ENCODE measurements at places on chromosomes 16 and 17.

DNA sequence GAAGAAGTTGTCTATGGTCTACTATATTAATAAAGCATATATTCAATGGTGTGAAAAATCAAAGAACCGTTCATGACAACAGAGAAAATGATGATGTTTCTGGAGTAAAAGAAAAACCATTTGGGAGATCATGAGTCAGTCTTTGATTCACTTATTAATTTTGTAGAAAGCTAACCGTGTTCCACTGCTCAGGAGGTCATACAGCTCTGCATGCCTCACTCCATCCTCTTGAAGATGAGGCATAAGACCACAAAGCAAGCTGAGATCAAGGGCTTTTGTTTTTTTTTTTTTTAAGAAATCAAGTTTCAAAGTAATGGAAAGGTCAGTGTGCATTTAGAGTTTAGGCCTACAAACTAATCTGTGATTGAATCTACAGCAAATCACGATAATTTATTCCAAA is 206.4 kb downstream of the CEP112 start:
- DNase-seq, result no peak

DNA sequence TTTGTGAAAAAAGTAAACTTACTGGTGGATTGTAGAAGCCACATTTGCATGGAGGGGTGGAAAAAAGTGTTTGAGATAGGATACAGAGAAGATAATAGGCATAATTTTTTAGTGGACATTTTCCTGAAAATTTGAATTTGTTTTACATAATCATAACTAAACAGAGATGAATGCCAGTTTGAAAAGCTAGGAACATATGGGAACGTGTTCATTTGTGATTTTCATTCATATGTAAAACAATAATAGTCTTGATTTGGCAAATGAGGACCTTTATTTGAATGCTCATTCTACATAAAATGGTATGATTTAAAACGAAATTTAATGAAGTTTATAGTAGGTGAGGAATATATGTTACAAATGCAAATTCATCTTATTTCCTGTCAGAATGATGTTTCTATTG is 263.9 kb downstream of the BCAS3 start:
- DNase-seq, result no peak

DNA sequence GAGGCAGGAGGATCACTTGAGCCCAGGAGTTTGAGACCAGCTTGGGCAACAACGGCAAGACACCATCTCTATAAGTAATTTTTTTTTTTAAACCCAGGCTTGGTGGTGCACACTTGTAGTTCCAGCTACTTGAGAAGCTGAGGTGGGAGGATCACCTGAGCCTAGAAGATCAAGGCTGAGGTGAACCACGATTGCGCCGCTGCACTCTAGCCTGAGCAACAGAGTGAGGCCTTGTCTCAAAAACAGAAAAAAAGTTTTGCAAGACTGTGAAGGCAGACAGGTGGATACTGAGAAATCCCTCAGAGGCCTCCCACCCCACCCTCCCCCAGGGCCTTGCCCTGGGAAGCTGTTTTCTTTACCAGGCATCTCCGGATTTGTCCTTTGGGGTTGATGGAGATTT is 125.4 kb downstream of the MGAT5B start:
- DNase-seq, result no peak

- DNase-seq, result no peak
These were observed 20.0 kb downstream of the MTHFSD start for GRCh38 chr16:86534779-86535615.

DNA sequence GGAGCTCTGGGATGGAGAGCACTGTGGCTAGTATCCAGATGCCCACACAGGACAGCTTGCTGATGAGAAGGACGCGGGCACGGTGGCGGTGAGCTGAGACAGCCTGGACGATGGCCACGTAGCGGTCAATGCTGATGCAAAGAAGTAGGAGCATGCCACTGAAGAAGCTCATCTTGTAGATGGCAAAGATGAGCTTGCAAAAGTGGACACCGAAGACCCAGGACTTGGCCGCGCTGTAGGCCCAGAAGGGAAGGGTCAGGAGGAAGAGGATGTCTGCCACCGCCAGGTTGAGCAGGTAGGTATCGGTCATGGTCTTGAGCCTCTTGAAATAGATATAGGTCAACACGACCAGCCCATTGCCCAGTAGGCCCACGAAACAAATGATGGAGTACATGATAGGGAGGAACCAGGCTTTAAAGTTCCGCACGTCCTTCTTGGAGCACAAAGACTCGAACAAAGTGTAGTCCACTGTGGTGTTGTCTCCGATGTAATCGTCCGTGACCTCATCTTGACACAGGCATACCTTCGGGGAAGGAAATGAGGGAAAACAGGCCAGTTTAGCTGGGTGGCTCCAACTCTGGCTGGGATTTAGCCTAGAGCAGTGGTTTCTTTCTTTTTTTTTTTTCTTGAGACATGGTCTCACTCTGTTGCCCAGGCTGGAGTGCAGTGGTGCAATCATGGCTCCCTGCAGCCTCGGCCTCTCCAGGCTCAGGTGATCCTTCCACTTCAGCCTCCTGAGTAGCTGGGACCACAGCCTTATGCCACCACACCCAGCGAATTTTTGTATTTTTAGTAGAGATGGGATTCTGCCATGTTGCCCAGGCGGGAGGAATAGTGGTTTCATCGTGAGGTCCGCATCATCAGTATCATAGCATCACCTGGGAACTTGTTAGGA is 9.7 kb downstream of the CCR7 start:
- no peak for DNase-seq

DNA sequence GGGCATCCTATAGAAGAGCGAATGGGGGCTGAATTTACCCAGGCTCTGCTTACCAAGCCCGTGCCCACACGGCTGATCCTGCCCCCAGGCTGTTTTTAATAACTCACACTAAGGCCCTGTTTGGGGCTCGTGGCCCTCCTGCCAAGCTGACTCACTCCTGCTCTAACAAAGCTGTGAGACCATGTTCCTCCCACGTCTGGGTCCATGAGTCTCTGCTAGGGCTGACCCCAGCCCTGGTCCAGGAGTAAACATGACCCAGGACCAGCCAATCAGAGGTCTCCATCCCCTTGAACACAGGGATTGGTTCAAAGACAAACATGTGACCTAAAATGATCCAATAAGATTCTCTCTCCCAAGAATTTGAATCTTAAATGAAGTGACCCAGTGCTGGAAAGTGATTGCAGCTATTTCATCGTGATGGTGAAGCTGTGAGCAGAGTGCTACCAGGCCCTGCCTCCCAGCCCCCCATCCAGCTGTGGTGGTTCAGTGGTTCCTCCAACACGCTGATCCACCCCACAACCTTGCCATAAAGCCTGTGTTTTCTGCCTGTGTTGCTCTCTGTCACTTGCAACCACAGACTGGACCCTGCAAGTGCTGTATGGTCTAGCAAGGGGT is 57.2 kb downstream of the C16orf82 start:
- no peak for DNase-seq

DNA sequence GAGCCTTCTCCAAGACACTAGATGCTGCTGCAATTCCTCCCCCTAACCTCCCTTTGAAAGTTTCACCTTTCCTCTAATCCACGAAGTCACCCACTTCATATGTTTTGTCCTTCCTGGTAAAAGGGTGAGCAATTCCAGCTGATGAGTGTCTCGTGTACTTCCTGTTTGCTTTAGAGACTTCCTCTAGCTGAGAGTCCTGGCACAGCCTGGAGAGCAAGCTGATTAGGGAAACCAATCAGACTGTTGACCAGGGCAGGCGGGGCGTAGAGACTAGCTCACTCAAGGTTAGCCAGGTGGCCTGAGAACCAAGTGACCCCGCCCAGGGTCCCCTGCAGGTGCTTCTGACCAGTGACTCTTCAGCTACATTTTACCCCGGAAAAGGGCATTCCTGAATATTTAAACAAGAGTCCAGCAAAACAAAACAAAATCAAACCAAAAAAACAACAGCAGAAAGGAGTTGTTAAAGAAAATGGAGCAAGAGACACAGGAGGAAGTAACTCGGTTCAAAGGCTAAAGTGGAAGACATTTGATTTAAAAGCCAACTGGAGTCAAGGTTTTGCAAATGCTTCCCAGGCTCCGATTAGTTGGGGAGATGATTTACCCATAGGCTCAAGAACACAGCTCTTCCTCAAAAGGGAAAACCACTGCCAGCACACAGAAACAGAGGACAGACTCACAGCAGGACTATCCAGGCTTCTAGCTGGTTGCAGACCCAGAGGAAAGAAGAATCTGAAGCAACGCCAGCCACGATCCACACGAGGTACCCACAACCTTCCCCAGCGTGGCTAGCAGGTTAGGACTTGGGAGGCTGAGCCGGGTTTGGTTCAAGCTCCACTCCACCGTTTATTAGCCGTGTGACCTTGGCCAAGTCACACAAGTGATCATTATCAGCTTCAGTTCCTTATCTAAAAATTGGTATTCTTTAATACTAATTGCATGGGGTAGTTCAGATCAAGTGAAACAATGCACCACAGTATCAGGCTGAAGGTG is 13.4 kb downstream of the HSPB9 start:
- no peak for DNase-seq

DNA sequence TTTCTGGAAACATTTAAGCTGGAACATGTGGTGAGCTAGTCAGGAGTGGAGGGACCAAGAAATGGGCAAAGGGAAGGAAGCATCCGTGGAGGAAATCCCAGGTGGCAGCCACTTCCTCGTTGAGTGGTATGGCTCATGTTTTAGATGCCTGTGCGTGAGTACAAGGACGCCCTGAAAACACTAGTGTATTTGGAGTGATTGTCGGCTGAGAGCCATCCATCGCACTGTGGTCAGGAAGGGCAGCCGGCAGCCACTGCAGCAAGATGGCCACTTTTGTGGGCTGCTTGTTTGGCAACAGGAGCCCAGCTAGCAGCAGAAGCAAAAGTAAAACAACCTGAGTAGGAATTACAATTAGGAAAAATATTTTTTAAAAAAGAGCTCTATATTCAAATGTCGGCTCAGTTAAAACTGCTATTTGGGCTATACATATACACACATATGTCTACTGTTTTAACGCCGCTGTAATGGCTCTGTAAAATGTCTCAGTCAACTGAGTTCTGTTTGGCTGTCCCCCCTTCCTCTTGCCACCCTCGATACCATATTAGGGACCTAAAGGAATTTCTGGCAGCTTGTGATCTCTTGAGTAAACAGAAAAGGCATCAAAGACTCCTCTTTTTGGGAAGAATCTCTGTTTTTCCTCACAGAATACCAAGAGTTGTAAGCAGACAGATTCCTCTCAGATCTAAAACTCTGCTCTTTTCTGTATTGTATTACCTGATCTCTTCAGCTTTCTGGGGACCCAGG is 39.2 kb downstream of the BRD7 start:
- no peak for DNase-seq

GRCh38 chr17:6079155-6079888 is 9.1 kb downstream of the WSCD1 start:
- no peak for DNase-seq

DNA sequence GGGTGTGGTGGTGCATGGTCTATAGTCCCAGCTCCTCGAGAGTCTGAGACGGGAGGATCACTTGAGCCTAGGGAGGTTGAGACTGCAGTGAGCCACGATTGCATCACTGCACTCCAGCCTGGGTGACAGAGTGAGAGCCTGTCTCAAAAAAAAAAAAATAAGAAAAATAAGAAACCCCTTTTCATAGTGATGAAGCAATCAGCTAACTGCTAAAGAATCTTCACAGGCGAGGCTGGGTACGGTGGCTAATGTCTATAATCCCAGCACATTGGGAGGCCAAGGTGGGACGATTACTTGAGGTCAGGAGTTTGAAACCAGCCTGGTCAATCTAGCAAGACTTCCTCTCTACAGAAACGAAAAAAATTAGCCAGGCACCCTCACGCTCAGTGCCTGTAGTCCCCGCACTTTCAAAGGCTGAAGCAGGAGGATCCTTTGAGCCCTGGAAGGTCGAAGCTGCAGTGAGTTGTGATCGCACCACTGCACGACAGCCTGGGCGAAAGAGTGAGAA is 760 bp downstream of the SLFN12L start:
- DNase-seq, result no peak

- no peak for DNase-seq
These were observed 136.7 kb downstream of the XYLT1 start for GRCh38 chr16:17334096-17334495.

DNA sequence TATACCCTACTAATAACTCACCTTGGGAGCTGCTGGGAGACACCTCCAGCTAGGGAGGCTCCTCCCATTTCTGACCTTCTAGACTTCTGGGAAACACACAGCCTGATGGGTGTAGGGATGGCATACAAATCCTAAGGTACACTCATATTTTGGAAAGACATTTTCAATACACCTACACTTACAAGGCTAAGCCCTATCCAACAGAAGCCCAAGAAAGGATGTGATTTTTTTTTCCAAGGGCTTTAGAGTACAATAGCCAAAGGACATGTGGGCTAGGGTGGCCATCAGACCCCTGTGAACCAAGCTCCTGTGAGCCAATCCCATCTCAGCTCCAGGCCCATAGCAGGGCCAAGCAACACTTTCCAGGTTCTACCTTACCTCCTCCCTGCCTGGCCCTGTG is 143.9 kb downstream of the AATF start:
- DNase-seq, result no peak

- peak; percentile 42 for DNase-seq
These were observed 13.3 kb upstream of the SDK2 start for GRCh38 chr17:73657473-73658116.

DNA sequence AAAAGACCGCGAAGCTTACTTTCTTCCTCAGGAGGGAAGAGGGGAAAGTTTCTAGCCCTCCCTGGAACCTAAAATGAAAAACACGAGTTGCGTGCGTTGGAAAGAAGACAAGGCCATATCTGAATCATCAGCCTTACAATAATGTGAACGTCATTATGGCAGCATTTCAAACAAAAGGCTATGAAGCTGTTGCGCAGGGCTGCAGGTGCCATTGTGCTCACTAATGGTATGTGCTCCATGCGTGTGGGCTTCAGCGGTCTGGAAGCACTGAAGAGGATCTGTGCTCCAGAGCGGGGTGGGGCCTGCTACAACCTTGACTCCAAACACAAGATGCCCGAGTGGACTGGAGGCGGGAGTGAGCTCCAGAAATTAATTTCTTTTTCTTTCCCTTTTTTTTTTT is 12.1 kb upstream of the CYB5B start:
- no peak for DNase-seq

DNA sequence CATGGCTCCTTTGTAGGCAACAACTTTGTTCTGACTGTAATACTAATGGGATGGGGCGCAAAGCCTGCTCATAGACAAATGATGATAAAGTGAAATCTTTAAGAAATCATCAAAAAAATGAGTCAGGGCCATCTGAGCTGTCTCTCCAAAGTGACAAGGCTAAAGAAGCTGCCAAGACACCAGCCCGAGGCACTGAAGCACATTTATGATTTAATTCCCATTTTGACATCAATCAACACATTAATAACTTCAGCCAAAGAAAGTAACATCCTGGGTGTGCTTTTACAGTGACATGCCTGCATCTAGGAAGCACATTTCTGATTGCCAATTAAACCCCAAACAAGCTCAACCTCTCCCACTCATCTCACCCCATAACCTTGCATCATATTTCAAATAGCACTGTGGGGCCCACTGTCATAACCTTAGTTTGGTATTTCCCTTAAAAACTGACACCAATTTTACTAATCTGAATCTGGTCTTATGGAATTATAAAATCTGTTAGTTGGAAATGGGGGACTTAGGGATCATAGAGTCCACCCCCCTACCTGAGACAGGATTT is 676.6 kb downstream of the TOX3 start:
- no peak for DNase-seq

DNA sequence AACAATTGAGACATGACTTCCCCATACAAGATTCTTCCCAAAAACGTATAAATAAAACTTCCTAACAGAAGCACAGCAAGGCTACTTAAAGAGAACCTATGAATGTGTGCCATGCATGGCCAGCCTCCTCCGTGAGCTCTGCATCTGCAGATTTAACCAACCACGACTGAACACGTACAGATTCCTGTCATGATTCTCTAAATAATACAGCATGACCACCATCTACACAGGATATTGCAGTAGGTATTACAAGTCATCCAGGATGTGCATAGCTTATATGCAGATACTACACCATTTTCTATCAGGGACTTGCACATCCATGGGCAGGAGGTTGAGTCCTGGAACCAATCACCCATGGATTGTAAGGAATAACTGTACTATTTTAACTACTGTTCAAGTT is 1.4 kb upstream of the QRICH2 start:
- DNase-seq, result no peak

Measured in prostate gland (tissue), 2 donors.